CD4-positive, alpha-beta memory T cell (primary cell): ENCODE measurements at places on chromosomes 1 and 21. TPM values are rescaled to one million over a fixed set of nuclear protein-coding genes. Genes with fewer than 3 reads are reported as not detected.
A peak's percentile ranks its signal among the peaks of the same experiment; 100 is the strongest.

GRCh38 chr1:21536218-21536617 lies 27.0 kb downstream of the ALPL start:
- no peak overlapping the region for H3K4me3 ChIP-seq
- no peak for DNase-seq
- no peak overlapping the region for H3K27ac ChIP-seq
- no peaks in the 10 kb centered on the region for H3K27me3 ChIP-seq

DNA sequence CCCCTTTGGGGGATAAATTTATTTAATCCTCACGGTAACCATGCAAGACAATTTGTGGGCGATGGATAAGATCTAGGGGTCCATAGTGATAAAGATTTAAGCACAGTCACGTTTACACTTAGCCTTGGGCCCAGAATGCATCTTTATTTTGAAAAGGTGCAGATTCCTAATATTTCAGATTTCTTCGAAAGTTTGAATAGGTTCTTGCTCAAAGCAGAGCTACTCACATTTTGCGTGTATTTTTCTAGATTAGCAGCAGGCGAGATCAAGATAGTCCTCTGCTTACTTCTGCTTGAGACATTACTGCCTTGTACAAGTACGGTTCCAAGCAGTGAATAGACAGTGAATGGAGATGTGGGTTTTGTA lies 647 bp downstream of the TSEN15 start:
- H3K4me3 ChIP-seq, result peak overlapping the region; percentile 88
- H3K27me3 ChIP-seq, result no peaks in the 10 kb centered on the region
- peaks cover 39% of the 10 kb centered on the region for H3K4me1 ChIP-seq

- H3K36me3 ChIP-seq, result no peaks in the 10 kb centered on the region
- DNase-seq, result no peak
These were observed 298.2 kb upstream of the LRRC7 start for GRCh38 chr1:69269491-69269890.

GRCh38 chr1:7010534-7011200 lies 225.4 kb downstream of the CAMTA1 start:
- no peak overlapping the region for H3K27ac ChIP-seq

The HJV gene
- not detected for total RNA-seq

DNA sequence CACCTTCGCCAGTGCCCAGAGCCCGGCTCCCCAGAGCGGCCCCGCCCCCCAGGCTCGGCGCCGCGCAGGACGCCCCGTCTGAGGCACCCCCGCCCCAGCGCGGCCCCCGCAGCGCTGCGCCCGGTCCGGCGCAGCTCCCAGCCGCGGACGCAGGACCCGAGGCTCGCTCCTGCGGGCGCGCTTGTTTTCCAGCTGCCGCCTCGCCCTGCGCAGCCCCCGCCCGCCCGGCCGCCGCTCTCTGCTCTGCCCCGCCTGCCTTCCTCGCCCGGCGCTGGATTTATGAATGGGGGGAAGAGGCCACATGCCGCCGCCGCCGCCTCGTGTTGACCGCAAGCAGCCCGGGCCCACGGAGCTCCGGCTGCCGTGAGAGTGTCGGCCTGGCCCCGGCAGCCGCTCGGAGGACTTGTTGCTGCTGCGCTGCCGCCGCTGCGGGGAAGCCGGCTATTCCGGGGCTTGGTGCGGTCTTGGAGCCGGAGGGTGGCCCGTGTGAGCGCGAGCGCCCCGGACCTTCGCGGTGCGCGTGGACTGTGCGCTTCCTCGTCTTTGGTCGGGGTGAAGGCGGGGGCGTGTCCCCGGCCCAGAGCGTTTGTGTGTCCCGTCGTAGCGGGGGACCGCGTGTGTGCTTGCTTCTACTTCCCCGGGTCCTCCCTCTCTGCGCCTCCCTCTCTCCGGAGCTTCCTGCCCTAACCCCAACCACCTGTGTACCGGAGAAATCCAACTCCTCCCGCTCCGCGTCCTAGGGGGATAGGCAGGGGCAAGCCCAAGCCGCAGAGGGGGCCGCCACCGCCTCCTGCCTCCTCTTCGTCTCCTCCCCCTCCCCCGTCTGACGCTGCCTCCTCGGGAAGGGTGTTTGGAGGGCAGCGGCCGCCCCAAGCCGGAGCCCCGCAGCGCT lies 736 bp downstream of the KCNC4 start:
- H3K36me3 ChIP-seq, result no peaks in the 10 kb centered on the region
- H3K4me3 ChIP-seq, result peak overlapping the region; percentile 68
- H3K27me3 ChIP-seq, result no peaks in the 10 kb centered on the region

The TDRD5 gene
- not detected for total RNA-seq
